Large intestine (tissue), 12 donors: ENCODE measurements at places on chromosomes 2 and 18. TPM values are rescaled to one million over a fixed set of nuclear protein-coding genes. Genes with fewer than 3 reads are reported as not detected.

The PARD3B gene
- polyA plus RNA-seq, result 14.0 TPM

GRCh38 chr2:176833671-176834070 is 378.9 kb upstream of the HNRNPA3 start:
- DNase-seq, result no peak

The GAL3ST2 gene
- polyA plus RNA-seq, result 0.31 TPM

- DNase-seq, result peak; percentile 48
These were observed 32.2 kb downstream of the RTP5 start for GRCh38 chr2:241901500-241902351.

The SERPINB13 gene
- not detected for polyA plus RNA-seq

GRCh38 chr2:183868707-183869106 is 729.6 kb upstream of the ZNF804A start:
- no peak for DNase-seq

DNA sequence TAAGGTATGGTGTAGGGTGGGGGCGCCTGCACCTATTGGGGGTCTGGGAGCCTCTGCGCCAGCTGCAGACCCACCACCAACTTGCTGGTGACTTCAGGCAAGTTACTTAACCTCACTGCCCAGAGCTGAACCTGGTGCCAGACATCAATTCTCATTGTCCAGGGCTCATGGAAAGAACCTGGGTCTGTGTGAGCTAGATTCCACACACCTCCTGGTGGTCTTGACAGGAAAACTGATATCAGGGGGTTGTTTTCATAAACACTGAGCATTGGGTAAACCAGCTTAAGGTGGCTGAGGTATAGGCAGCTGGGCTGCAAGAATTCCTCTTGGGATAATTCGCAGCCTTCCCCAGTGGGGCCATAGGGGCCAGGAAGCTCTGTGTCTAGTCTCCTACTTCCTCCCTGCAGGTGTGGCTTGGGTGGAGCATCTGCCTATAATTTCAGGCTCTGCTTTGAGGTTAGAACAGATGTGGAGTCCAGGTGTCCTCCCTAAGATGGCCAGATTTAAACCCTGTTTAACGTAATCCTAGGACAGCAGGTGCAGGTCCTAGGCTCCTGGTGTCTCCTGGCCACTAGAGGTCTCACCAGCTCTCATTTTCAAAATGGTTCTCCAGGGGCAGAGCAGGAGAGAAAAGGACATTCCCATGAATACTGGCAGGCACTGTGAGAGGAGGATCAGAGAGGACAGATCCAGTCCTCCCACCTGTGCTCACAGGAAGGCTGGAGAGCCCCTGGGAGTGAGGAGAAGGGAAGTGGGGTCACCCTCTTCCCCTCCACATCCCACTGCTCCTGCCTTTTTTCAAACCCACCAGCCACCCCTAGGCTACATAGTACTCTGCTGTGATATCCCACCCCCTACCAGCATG is 100.4 kb upstream of the SMAD2 start:
- DNase-seq, result peak; percentile 63

- no peak for DNase-seq
These were observed 988.2 kb upstream of the CDH2 start for GRCh38 chr18:29164993-29165599.

- no peak for DNase-seq
These were observed 61.2 kb downstream of the KCNE4 start for GRCh38 chr2:223113161-223113560.

The B4GALT6 gene
- 12.4 TPM for polyA plus RNA-seq

The TTN gene
- polyA plus RNA-seq, result 0.90 TPM

- DNase-seq, result no peak
These were observed 15.9 kb downstream of the ABCG8 start for GRCh38 chr2:43854671-43855070.

The GKN2 gene
- polyA plus RNA-seq, result 0.10 TPM

The ACMSD gene
- polyA plus RNA-seq, result 0.34 TPM

DNA sequence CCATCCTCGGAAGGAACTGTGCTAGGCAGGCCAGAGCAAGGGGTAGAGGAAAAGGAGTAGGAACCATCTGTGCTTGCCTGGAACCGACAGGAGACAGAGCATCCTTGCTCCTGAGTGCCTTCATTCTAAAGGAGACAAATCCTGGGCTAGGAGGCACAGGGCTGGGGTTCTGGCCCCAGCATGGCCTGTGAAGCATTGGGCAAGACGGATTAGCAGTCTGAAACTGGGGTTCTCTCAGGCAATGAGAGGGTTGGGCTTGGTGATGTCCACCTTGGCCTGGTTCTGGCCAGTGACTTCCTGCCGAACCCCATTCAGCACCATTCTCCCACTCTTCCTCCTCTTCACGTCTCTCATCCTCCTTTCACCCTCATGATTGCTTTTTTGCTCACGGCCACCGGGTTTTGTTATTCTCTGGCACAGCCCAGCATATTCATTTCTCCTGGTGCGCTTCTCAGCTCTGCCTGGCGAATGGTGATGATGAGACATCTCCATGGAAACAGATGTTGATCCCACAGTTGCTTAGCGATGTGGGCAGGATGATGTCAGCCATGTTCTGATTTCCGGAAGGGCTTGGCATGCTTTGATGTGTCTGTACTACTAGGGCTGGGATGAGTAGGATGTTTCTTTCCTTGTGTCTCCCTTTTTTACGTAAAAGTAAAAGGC is 127.7 kb downstream of the CAPN13 start:
- peak; percentile 43 for DNase-seq

GRCh38 chr2:6645672-6646071 is 220.0 kb downstream of the CMPK2 start:
- DNase-seq, result no peak

- peak; percentile 36 for DNase-seq
These were observed 199.2 kb upstream of the TNP1 start for GRCh38 chr2:217058791-217059755.

DNA sequence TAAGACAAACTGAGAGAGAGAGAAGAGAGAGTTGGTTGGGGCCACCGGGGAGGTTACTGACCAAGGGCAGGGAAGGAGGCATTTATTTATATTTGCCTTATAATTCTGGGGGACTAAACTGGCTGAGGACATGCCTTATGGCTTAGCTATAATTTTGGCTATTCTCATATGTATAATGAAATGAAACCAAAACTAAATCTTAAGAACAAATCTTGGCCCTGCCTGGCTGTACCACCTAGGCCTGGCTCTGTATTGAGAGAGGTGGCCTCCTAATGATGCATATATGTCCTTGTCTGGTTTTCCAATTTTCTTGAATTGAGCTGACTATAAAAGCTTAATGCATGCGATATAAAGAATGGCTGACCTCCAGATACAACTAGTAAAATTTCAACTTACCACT is 3.5 kb upstream of the PPP1CB start:
- DNase-seq, result no peak

The ZBTB7C gene
- polyA plus RNA-seq, result 1.7 TPM

- DNase-seq, result no peak
These were observed 35.3 kb downstream of the SPRED2 start for GRCh38 chr2:65397122-65397521.

GRCh38 chr2:240556553-240557100 is 1.2 kb downstream of the ANKMY1 start:
- DNase-seq, result peak; percentile 45

The ERBB4 gene
- 0.37 TPM for polyA plus RNA-seq

GRCh38 chr2:239142296-239142695 is 258.5 kb downstream of the HDAC4 start:
- DNase-seq, result no peak

The DNAH6 gene
- polyA plus RNA-seq, result 1.6 TPM

- DNase-seq, result no peak
These were observed 880.7 kb downstream of the SUCLG1 start for GRCh38 chr2:83578405-83578804.

DNA sequence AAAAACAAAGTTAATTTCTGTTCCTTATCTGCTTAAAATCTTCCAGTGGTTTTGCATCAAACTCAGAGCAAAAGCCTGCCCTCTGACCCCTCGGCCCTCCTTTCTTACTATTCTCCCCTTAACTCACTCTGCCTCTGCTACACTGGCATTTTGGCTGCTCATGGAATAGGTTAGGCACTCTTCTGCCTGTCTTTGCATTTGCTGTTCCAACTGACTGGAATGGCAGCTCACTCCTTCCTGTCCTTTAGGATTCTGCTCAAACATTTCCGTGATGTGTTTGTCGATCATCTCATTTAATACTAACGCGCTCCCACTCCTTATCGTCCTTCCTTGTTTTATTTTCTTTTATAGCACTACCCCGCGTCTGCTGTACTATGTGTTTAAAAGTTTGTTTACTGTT is 815 bp downstream of the CEBPZ start:
- DNase-seq, result no peak

The HRH4 gene
- polyA plus RNA-seq, result 0.19 TPM

The AQP4 gene
- 0.57 TPM for polyA plus RNA-seq

DNA sequence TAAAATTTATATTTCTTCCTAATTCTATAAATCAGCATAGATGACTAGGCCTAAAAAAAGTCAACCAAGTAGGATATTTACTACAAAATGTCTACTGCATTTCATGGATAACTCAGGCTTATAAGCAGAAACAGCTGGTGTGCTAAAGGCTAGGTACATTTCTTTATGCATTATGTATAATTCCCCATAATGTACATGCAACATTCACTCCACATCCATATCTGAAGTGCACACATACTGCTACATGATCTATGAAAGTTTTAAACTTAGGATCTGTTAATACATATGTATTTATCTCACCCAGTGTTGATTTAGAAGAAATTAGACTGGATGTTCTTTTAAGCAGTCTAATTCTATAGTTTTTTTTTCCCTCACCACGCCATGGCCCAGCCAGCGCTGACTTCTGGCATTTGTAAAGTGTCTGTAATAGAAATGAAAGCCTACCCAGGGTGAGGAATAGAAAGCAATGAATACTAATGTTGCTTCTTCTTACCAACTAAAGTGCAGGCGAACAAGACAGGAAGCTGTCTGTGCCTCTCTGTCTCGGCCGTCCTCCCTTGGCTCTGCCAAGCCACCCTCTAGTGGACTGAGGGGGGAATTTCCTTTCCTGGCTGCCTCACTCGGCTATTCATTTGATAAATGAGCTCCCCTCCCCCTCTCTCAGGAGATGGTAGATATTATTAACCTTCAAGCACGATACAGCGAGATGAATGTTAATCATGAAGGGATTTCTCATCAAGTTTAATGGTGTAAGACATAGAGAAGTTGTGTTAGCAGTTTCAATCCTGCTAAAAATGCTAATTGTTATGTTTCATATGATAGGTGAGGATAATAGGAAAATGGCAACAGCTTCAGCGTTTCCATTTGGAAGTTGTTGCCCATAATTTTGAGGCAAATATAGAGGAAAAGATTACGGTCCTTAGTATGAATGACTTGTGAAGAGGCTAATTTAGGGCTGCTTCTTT is 384.5 kb downstream of the MTX2 start:
- DNase-seq, result no peak

The KCNJ3 gene
- polyA plus RNA-seq, result 9.9 TPM

The LRRC30 gene
- polyA plus RNA-seq, result not detected

The CCDC85A gene
- polyA plus RNA-seq, result 1.0 TPM

DNA sequence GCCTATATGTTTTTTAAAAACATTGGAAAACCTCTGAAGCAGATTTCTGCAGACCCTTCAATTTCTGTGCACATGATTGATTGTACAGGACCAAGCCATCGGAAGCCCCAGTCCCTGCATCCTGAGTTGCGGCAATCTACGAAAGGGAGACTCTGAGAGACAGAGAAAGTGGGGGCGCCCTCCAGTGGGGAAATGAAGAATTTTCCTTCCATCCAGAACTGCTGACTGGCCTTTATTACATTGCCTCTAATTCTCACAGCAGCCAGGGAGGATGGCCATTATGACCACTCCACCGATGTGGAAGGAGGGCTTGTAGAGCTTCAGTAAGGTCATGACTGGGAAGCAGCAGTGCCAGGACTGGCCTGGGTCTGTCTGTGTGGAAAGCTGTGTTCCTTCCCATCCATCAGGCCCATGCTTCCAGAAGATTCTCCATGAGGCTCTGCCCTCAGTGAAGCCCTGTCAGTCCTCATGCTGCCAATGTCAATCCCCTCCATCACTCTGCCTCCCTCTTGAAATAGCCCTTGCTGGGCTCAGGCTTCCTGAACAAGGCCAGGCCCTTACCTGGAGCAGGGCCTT is 20.0 kb upstream of the RESP18 start:
- no peak for DNase-seq

GRCh38 chr18:21513292-21513691 is 87.2 kb downstream of the ESCO1 start:
- no peak for DNase-seq

The HOXD9 gene
- polyA plus RNA-seq, result 0.88 TPM

DNA sequence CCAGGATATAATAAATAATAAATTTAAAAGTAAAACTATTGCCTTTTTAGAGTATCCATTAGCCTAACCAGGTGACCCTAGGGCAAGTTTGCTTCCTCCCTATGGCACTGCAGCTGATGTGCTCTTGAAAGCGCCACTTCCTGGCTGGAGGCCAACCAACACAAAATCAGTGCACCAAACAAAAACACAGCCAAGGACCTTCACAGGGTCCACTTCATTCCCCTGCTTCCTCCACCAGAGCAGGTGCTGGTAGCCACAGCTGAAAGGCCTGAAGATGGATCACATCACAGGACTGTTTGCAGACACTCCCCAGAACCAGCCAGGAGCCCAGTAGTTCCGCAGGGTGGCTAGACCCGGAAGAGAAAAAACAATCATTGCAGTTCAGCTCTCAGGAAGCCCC is 108.8 kb downstream of the TWIST2 start:
- DNase-seq, result no peak

The LIMS1 gene
- 47.3 TPM for polyA plus RNA-seq

The GPBAR1 gene
- polyA plus RNA-seq, result 3.9 TPM

The ARHGAP28 gene
- 13.7 TPM for polyA plus RNA-seq

GRCh38 chr18:22912835-22913234 is 20.3 kb upstream of the RBBP8 start:
- no peak for DNase-seq

DNA sequence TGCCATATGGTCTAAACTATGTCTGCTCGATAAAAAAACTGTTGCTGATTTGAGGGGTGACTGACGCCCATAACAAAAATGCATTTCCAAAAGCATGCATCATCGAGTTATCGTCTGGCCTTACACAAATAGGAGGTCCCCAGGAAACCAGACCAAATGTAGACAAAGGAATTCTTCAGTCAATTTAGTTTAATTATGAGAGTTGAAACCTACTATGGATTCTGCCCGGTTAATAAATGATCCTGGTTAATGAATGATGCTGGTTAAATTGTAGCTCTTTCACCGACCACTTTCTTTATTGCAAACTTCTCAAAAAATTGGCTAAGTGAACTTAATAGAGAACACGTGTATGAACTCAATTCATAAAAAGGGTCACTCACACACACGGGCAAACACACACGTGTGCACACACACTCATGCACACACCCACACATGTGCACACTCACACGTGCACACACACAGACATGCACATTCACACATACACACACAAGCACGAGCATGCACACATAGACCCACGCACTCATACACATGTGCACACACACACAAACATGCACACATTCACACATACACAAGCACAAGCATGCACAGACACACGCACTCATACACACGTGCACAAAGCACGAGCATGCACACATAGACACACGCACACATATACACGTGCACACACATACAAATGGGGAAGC is 59.0 kb upstream of the SALL3 start:
- no peak for DNase-seq

- no peak for DNase-seq
These were observed 416.5 kb downstream of the MEIS1 start for GRCh38 chr2:66851449-66851872.
